Tracheal epithelial cell (primary cell): ENCODE measurements at places on chromosomes 4 and X. TPM values are rescaled to one million over a fixed set of nuclear protein-coding genes. Genes with fewer than 3 reads are reported as not detected.

ESX1 gene
- not detected in 2 replicates for total RNA-seq

COL4A6 gene
- total RNA-seq: 24.1 and 26.9 TPM in 2 replicates

ADH1A gene
- total RNA-seq: not detected in 2 replicates

GAGE12F gene
- total RNA-seq: not detected in 2 replicates

SPANXB1 gene
- not detected in 2 replicates for total RNA-seq
